Skin of body (tissue), 3 donors: ENCODE measurements at places on chromosomes 5 and 9. TPM values are rescaled to one million over a fixed set of nuclear protein-coding genes. Genes with fewer than 3 reads are reported as not detected.

- peak; percentile 72 for DNase-seq
Measured at GRCh38 chr5:77852514-77853352, 76.6 kb upstream of the TBCA start.

DNA sequence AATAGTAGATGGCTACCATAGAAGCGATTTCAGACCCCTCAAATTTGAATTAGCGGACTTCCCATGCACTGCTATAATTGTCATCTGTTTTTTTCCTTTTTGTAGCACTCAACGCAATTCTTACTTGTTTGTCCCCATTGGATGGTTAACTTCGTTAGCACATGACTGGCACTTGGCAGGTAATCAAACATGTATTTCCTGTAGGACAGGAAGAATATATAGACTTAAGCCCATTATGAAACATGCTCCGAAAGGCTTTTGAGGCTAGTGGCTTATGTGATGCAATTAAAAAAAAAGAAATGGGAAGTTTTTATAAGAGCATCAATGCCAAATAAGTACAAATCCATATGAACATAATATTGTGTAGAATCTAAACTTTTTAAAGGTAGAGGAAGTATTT lies 301.2 kb downstream of the PSAT1 start:
- no peak for DNase-seq

- DNase-seq = no peak
Measured at GRCh38 chr5:176779537-176779936, 30.8 kb upstream of the UNC5A start.

- DNase-seq = no peak
Measured at GRCh38 chr5:16450163-16450562, 15.4 kb downstream of the ZNF622 start.

GRCh38 chr5:58828258-58828657 lies 245.4 kb downstream of the RAB3C start:
- peak; percentile 54 for DNase-seq

DNA sequence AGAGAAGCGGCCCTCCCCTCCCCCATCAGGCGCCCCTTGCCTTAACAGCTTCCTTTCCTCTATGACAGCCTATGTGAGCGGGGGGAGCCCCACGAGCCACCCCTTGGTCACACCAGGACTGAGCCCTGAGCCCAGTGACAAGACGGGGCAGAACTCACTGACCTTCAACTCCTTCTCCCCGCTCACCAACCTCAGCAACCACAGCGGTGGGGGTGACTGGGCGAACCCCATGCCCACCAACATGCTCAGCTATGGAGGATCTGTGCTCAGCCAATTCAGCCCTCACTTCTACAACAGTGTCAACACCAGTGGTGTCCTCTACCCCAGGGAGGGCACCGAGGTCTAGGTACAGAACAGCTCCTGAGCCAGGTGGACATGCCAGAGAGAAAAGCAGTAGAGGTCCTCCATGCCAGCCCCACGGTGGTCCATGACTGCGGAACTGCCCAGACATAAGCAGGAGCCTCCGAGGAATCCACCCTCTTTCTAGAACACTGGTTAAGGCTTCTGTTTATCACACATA lies 2.6 kb downstream of the FOXI1 start:
- no peak for DNase-seq

GAPT gene
- total RNA-seq = 1.2 TPM

IRX1 gene
- 14.4 TPM for total RNA-seq

RMRP gene
- total RNA-seq = 94,985 TPM

MARCHF3 gene
- total RNA-seq = 18.5 TPM

NDFIP1 gene
- total RNA-seq = 104 TPM
